ENCODE measurements at places on chromosomes 1 and 21.

DNA sequence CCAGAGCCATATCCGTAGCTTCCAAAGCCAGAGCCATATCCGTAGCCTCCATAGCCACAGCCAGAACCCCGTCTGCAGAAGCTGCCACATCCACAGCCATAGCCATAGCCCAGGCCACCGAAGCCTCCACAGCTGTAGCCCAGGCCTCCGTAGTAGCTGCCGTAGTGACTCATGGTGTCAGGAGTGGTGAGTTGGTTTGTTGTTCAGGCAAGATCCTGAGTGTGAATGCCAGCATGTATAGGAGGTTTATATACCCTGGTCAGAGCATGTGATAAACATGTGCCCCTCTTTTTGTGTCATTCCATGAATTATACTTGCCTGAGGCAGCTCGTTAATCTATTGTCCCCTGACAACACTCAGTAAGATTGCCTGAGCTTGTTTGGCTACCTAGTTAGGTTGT, at the start of gene KRTAP19-1:
Gene KRTAP19-1, minus strand, starts transcription at position 223 of the 400 bp plus-strand sequence. Its CDS starts 50 bp downstream, at position 173.
- no peak for DNase-seq

GRCh38 chr21:44650265-44650972, 4.0 kb downstream of the KRTAP12-4 start:
- no peak for DNase-seq

- DNase-seq: peak; percentile 68
Observed at GRCh38 chr21:44703731-44704635, 7.0 kb downstream of the KRTAP10-12 start.

DNA sequence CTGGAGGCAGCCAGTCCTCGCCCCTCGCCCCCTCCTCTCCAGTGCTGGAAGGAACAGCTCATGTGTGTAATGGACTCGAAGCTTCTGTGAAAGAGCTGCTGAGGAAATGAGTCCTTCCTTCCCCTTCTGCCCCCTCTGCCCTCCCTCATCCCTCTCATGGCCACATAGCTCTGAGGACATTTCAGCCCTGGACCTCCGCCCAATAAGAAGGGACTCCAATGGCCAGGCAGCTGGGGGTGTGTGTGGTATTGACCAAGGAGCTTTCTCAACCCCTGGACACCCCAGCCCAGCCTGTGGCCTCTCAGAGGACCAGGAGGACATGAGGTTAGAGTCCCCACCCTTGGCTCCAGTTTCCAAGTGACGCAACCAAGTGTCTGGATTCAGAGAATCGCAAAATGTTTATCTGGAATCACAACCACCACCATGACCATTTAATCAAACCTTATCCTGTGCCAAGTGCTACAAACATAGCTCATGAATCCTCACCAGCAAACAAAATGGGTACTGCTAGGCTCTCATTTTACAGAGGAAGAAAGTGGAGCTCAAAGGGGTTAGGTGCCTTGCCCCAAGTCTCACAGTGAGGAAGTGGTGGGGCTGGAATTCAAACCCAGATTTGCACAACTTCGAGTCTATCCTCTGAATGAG, 47.8 kb upstream of the ECE1 start:
- DNase-seq: no peak

- no peak for DNase-seq
Observed at GRCh38 chr1:3405974-3406867, 48.2 kb upstream of the ARHGEF16 start.

GRCh38 chr1:63929106-63929478, 155.3 kb downstream of the ROR1 start:
- no peak for DNase-seq

- DNase-seq: no peak
Observed at GRCh38 chr1:7780976-7781375, 3.1 kb upstream of the PER3 start.

DNA sequence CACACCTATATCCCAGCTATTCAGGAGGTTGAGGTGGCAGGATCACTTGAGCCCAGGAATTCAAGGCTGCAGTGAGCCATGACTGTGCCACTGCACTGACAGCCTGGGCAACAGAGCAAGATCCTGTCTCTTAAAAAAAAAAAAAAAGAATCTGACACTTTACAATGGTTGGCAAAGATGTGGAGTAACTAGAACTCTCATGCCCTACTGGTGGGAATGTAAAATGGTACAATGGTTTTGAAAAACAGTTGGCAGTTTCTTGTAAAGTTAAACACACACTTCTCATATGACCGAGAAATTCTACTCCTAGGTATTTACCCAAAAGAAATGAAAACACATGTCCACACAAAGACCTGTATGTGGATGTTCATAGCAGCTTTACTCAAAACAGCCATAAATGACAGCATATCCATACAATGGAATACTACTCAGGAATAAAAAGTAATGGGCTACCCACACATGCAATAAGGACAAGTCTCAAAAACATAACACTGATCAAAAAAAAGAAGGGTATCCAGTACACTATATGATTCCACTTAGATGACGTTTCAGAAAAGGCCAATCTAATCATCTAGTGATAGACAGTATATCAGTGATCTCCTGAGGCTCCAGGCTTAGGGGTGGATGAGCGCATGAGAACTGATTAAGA, 58.1 kb downstream of the HLCS start:
- no peak for DNase-seq

DNA sequence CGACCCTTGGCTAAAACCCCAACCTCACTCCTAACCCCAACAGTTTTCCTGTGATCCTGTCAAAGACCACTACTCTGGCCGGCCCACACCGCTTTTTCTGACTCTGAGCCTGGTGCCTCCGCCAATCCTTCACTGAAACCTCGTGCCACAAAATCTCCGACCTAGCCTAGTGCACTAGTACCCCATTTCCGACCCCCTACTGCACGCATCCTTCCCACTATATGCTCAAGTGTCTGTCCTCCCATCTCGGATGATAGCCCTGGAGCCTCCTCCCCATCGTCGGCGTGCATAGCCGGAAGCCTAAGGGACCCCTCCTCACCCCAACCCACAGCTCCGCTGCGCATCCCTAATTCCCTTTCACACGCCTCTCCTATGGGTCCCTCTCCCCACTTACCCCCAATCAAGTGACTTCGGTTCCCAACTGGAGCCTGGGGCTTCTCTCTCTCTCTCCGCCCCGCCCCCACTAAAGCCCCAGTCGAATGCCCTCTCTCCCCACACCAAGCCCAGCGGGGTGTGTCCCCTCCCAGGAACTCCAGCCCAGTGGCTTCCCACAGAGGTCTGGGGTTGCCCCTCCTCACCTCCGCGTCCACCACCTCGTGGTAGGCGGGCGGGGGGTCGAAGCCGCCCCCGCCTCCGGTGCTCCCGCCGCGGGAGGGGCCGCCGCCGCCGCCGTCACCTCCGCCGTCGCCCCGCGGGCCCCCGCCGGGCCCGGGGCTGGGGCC, 791 bp downstream of the USP24 start:
- DNase-seq: peak; percentile 82

- DNase-seq: no peak
Observed at GRCh38 chr1:45880930-45881329, 77.5 kb downstream of the MAST2 start.

GRCh38 chr21:25025596-25025995, 581.7 kb downstream of the MRPL39 start:
- no peak for DNase-seq

DNA sequence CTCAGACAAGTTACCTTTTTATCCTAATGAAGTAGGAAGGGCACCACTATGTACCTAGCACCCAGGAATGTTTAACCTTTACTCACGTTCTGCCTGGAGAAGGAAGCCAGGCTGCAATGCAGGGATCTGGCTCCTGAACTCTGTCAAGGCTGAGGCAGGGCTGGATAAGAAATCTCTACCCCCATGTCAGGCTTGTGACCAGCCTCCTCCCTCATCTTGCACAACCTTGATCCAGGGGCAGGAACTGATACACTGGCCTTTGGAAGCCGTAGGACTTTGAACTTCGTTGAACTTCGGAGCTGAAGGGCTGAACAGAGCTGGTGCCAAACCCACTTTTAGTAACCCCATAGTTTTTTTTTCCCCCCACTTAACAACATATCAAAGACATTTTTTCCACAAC, 8.0 kb upstream of the AKR1A1 start:
- no peak for DNase-seq

GRCh38 chr1:221437171-221437570, 304.7 kb downstream of the DUSP10 start:
- DNase-seq: no peak

- no peak for DNase-seq
Observed at GRCh38 chr1:115322631-115323030, 15.4 kb downstream of the NGF start.

- no peak for DNase-seq
Observed at GRCh38 chr1:67583462-67583950, 101.5 kb upstream of the GADD45A start.

GRCh38 chr1:77927414-77927813, 39.0 kb downstream of the NEXN start:
- DNase-seq: no peak

DNA sequence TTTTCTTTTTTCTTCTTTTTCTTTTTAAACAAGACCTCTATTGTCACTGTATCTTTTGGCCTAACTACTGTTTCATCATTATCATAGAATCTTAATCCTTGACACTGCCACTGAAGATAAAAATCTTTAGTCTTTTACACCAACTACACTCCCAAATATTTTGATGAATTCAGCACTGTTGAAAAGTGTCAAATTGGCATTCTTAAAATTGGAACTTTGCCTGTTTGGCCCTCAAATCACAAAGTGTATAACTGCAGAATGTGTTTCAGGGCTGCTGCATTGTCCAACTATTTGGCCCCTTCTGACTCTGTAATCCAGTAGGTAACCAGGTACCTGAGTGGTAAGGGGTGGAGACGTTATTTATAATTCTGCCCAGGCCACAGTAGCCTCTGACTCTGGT, 34.3 kb downstream of the ACTN2 start:
- DNase-seq: no peak

GRCh38 chr21:18940791-18941190, 537.2 kb upstream of the TMPRSS15 start:
- no peak for DNase-seq

All from H7 (cell line).